ENCODE measurements at places on chromosomes 6 and 20.

- no peaks in the 10 kb centered on the region for H3K27me3 ChIP-seq
- no peak for DNase-seq
- H3K36me3 ChIP-seq, result no peaks in the 10 kb centered on the region
- no peaks in the 10 kb centered on the region for H3K4me1 ChIP-seq
- H3K4me3 ChIP-seq, result no peak overlapping the region
Measured at GRCh38 chr6:145012039-145012662, 723.2 kb downstream of the EPM2A start.

- H3K27me3 ChIP-seq, result peaks cover 12% of the 10 kb centered on the region
- no peak overlapping the region for H3K27ac ChIP-seq
Measured at GRCh38 chr20:57934007-57934805, 224.4 kb upstream of the PMEPA1 start.

DNA sequence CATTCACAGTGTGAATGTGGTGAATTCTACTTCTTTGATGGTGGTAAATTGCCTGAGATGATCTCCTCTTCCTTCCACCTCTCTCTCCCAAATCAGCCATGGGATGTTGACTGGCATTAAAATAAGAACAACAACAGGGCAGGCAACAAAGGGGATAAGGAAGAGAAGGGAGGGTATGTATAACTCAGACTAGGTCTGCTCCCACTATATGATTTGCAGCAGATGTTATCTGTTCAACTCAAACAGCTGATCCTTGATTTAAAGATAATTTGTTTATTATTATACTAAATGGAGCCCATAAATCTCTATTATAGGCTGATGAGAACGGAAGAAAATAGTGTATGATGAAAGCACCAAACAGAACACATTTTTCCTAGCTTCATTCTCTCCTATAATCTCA is 262.0 kb downstream of the BTBD3 start:
- no peak overlapping the region for H3K4me3 ChIP-seq
- H3K27me3 ChIP-seq, result no peaks in the 10 kb centered on the region
- no peak overlapping the region for H3K27ac ChIP-seq
- DNase-seq, result no peak

- H3K27me3 ChIP-seq, result peaks cover 4% of the 10 kb centered on the region
- H3K27ac ChIP-seq, result no peak overlapping the region
- no peaks in the 10 kb centered on the region for H3K4me1 ChIP-seq
Measured at GRCh38 chr6:167287513-167288048, 3.5 kb upstream of the UNC93A start.

DNA sequence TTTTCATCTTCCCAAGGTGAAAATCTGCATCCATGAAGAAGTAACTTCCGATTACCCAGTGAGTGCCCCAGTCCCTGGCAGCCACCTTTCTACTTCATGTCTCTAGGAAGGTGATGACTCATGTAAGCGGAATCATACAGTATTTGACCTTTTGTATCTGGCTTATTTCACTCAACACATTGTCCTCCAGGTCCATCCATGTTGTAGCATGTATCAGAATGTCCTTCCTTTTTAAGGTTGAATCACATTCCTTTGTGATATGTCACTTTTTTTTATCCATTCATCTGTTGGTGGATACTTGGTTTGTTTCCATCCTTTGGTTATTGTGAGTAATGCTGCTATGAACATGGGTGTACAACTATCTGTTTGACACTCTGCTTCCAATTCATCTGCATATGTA is 176.3 kb upstream of the CDYL start:
- no peak overlapping the region for H3K4me3 ChIP-seq
- no peak for DNase-seq
- no peak overlapping the region for H3K27ac ChIP-seq

Measured in activated naive CD4-positive, alpha-beta T cell treated with anti-CD3 and anti-CD28 coated beads, Interleukin-2, amount 10 ng/mL, durations not matched to agents 7 days and 5 days (primary cell).